ENCODE measurements at places on chromosomes 3 and 15.

DNA sequence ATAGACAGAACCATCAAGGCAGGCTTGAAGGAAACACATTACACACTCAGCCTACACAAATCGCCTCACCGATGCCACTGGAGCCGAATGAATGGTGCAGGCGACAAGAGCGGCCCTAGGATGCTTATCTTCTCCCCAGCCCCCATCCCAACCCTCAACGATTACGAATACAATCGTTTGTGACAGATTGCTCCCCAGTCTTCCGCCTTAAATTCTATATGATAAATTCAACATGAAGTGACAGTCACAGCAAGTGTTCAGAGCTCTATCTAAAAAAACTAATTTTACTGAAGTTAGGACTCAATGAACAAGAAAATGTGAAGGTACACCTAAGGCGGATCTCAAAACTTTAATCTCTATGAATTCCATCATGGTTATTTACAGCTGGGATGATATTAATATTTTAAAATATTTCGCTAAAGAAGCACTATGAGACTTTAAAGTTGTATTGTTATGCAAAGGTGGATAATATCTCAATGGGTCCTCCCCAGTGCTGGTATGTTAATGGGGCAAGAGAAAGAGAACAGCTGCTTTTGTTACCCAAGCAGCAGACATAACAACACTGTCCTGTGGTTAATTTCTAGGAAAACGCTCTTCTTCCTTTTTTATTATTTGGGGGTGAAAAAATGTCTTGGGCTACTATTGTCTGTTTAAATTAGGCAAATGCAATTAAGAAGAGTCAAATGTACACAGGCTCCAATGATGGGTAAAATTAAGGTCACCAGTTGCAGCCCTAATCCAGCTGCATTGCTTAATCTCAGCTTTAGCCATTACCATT, 147.6 kb upstream of the NR2F2 start:
- DNase-seq: no peak

- DNase-seq: no peak
These were observed 219.8 kb downstream of the SQOR start for GRCh38 chr15:45854455-45855202.

DNA sequence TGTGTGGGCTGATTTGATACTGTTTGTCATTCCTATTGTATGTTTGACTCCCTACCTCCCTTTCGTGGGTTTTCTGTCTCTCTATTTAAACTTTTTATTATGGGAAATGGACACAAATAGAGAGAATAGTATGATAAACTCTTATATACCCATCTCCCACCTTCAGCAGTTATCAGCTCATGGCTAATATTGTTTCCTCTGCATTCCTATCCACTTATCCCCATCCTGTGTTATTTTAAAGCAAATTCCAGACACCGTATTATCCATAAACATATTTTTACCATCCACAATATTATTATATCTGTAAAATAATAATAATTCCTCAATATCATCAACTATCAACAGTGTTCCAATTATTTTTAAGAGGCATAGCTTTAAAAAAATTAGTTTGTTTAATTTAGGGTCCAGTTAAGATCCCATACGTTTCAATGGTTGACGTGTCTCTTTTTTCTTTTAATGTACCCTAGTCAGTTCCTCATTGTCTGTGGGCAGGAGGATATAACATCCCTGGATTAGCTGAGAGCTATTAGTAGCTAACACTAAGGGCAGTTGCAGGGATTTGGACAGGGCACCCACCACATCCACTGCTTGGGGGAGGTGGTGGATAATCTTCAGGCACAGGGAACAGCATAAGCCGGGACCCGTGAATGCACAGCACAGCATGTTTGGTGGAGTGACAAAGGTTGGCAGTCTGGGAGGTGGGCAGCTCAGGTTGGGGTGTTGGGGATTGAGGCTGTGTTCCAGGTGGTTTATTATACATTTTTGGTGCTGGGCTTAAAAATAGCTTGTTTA, 23.5 kb downstream of the PLCL2 start:
- DNase-seq: no peak

GRCh38 chr15:95489103-95489502, 841.4 kb upstream of the NR2F2 start:
- no peak for DNase-seq

GRCh38 chr3:52006017-52006819, 10.5 kb upstream of the RPL29 start:
- no peak for DNase-seq

GRCh38 chr3:122251428-122251827, 68.0 kb downstream of the CASR start:
- no peak for DNase-seq

GRCh38 chr3:71011565-71012287, 571.8 kb downstream of the FOXP1 start:
- no peak for DNase-seq

- DNase-seq: no peak
These were observed 698.4 kb upstream of the CCDC54 start for GRCh38 chr3:106678657-106679390.
